ENCODE measurements at places on chromosomes 6 and 20.

DNA sequence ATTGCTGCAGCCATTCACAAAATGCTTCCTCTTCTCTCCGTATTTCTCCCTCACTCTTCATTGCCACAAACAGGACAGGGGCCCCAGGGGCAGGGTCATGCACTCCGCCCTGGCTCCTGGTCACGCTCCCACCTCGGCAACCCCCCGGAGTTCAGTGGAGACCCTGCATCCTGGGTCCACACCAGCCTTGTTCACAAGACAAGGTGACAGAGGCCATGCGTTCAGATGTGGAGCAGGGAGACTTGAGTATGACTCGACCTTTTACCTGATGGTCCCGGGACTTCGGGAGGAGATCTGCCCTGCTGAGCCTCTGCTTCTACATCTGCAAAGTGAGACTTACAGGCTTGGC, 49.4 kb downstream of the ANKRD60 start:
- DNase-seq = no peak

- DNase-seq = no peak
Measured at GRCh38 chr6:164690241-164690640, 619.2 kb downstream of the C6orf118 start.

- DNase-seq = no peak
Measured at GRCh38 chr6:30720738-30721197, 616 bp downstream of the TUBB start.

DNA sequence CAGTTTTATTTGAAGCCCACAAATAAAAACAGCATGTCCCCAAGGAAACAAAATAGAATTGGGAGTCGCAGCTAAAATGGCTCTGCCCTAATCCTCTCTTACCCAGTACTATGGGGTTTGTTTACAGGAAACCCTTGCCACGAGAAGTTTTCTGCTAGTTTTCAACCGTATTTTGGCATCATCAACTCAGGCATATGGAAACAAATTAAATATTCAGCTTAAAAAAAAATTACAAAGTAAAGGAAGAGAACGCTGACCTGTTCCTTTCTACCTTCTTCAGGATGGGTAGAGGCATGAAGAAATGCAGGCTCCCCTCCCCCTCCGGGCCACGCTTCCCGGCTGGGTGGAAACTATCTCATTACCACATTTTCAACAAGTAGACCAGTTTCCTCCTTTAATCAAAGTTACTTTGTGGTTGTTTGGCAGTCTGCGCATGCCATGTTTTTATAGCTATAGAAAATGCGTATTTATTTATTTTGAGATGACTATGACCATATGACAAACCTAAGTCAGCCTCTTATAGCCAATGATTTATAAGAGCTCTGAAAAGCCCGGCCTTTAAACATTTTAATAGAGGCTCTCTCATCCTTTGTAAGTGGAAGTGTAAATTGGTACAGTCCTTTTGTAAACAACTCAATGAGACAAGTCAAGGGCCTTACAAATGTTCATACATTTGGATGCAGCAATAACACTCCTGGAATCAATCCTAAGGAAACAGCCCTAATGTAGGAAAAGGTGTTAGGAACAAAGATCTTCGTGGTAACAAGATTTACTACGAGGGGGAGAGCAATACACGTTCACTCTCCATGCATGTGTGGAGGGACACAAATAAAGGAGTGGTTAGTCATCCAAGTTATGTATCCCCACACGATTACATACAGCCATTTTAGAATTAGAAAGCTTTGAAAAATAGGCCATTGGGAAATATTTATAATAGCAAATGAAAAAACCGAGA, 16.1 kb upstream of the ZNF217 start:
- DNase-seq = peak; percentile 49

DNA sequence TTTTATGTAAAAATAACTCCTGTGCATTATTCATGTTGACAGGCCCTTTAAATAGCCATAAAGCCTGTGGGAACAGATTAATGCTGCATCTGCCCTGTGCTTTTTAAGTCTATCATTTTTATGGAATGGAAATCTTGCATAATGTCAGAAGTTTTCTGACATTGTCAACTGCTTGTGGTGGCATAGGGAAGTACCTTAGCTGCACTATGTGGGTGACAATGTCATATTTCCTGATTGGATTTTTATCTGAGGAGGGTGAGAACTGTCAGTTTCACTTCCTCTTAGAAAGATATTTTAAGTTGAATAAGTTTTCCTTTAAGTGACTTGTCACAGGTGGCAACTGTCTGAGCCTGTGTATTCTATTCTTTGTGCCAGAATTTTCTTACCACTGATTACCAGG, 267.9 kb downstream of the PLCB1 start:
- DNase-seq = no peak

GRCh38 chr6:12163149-12163548, 127.0 kb upstream of the EDN1 start:
- DNase-seq = peak; percentile 27

DNA sequence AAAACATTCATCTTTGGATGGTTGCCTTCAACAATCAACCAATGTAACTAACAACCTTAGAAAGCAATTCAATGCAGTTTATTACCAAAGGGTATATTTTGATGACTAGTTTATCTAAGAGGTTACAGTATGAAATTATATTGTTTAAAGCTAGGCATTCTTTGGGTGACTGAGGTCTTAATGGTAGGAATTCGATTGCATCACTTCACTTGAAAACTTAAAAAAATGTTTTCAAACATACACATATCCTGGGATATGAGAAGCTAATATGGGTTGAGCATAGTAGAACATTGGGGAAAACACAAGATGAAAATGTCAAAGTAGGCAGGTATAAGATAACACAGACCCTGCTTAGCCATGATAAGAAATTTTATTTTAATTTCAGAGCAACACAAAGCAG, 144.6 kb upstream of the BMP5 start:
- no peak for DNase-seq

GRCh38 chr6:116840091-116840490, 11.2 kb upstream of the GPRC6A start:
- no peak for DNase-seq

GRCh38 chr20:56222201-56222600, 26.3 kb upstream of the MC3R start:
- no peak for DNase-seq

DNA sequence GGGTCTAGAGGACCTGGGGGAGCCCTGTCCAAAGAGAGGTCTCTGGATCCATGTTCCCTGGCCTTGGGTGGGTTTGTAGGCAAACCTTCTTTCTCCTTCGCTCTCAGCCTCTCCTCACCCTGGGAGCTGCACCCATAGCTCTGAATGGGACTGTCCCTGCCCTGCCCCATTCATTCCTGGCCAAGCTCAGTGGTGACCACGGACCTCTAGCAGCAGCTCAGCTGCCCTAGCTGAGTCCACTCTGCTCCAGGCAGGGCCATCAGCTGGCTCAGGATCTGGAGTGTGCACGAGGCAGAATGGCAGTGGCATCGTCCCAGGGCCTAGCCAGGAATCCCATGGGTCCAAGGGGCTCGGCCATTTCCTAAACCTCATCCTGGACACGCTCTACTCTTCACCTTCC, 5.3 kb downstream of the ULBP3 start:
- no peak for DNase-seq

DNA sequence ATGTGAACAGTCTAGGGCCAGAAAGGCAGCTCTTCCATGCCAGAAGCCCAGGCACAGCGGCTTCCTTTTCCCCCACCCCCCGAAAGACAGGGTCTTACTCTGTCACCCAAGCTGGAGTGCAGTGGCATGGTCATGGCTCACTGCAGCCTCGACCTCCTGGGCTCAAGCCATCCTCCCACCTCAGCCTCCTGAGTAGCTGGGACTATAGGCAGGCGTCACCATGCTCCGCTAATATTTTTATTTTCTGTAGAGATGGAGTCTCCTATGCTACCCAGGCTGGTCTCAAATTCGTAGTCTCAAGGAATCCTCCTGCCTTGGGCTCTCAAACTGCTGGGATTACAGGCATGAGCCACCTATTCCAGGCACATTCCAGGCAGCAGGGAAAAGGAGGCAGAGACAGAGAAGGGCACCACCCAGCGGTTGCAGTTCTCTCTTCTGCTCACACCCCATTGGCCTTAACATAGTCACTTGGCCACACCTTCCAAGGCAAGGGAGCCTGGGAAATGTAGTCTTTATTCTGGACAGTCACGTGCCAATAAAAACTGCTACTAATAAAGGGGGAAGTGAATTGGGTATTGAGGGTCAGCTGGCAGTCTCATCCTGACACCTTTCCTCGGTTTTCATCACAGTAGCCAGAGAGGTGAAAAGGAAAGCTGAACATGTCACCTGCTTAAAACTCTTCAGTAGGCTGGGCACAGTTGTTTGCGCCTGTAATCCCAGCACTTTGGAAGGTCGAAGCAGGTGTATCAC, 205.9 kb downstream of the ZMYND8 start:
- no peak for DNase-seq

- no peak for DNase-seq
Measured at GRCh38 chr6:99641270-99641669, 34.6 kb downstream of the PRDM13 start.

GRCh38 chr6:144443157-144443556, 158.0 kb downstream of the UTRN start:
- DNase-seq = no peak

DNA sequence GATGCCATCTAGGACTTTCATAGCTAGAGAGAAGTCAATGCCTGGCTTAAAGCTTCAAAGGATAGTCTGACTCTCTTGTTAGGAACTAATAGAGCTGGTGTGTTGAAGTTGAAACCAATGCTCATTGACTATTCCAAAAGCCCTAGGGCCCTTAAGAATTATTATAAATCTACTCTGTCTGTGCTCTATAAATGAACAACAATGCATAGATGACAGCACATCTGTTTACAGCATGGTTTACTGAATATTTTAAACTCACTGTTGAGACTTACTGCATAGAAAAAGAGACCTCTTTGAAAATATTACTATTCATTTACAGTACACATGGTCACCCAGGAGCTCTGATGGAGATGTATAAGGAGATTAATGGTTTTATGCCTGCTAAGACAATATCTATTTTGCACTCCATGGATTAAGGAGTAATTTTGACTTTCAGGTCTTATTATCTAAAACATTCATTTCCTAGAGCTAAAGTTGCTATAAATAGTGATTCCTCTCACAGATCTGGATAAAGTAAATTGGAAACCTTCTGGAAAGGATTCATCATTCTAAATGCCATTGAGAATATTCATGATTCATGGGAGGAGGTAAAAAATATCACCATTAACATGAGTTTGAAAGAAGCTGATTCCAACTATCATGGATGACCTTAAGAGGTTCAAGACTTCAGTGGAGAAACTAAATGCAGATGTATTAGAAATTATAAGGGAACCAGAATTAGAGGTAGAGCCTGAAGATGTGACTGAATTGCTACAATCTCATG, 763.5 kb upstream of the MAP3K7 start:
- no peak for DNase-seq

DNA sequence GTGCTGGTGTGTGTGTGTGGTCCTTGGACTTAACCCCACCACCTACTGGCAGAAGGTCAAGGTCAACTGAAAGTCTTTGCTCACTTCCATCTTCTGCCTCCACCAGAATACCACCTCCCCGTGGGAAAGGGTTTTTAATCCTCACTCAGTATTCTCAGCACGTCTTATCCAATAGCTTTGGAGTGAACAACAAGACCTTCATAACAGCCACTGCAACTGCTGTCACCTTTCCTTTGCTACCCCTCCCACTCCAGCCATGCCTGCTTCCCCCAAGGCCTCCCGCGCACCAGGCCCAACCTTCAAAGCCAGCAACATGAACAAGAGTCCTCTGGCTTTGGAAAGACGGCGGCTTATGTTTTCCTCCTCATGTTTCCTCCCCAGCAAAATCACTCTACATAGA, 787 bp upstream of the BTN2A2 start:
- DNase-seq = no peak

- peak; percentile 30 for DNase-seq
Measured at GRCh38 chr20:53872561-53873229, 197.7 kb downstream of the BCAS1 start.

All from T-helper 22 cell (primary cell).